ENCODE measurements at places on chromosomes 16 and 17. TPM values are rescaled to one million over a fixed set of nuclear protein-coding genes. Genes with fewer than 3 reads are reported as not detected.

ACADVL gene
- 187 TPM for total RNA-seq

MYCBPAP gene
- 0.67 TPM for total RNA-seq

SCARF1 gene
- total RNA-seq, result 102 TPM

KRTAP4-4 gene
- not detected for total RNA-seq

SYCE1L gene
- total RNA-seq, result 5.5 TPM

AXIN1 gene
- total RNA-seq, result 23.7 TPM

CAMTA2 gene
- total RNA-seq, result 11.8 TPM

IRX3 gene
- 0.20 TPM for total RNA-seq

SRL gene
- total RNA-seq, result 0.07 TPM

HAGHL gene
- 1.9 TPM for total RNA-seq

HEATR9 gene
- total RNA-seq, result not detected

PDPR gene
- 12.8 TPM for total RNA-seq

FOXC2 gene
- 4.8 TPM for total RNA-seq

STX8 gene
- total RNA-seq, result 99.2 TPM

TAT gene
- not detected for total RNA-seq

CPHXL2 gene
- total RNA-seq, result not detected

COG4 gene
- 39.5 TPM for total RNA-seq

SLC22A31 gene
- total RNA-seq, result not detected

Measured in mammary microvascular endothelial cell (primary cell).